ENCODE measurements at places on chromosomes 6 and 20. TPM values are rescaled to one million over a fixed set of nuclear protein-coding genes. Genes with fewer than 3 reads are reported as not detected.

AVP gene
- polyA plus RNA-seq, result 0.40 TPM

WRNIP1 gene
- 45.4 TPM for polyA plus RNA-seq

SLCO4A1 gene
- 22.4 TPM for polyA plus RNA-seq

GRCh38 chr20:51804754-51805153 lies 2.4 kb upstream of the SALL4 start:
- no peak for DNase-seq

HDDC2 gene
- polyA plus RNA-seq, result 71.6 TPM

SLPI gene
- polyA plus RNA-seq, result 87.6 TPM

GRCh38 chr6:5442319-5442718 lies 181.0 kb downstream of the FARS2 start:
- no peak for DNase-seq

CLIC5 gene
- 19.5 TPM for polyA plus RNA-seq

DNA sequence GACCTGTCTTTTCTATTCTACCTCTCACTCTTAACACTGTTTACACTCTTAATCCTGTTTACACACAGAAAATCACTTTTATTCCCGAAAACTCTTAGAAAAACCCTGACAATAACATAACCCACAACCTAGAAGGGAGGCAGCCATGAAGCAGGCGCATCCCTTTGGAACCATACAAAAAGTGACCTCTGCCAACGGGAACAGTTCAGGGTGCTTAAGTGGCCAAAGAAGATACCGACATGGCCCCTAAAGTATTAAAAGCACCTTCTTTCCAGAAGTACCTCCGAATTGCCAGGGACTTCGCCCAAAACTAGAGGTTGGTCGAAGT lies 490 bp downstream of the MMUT start:
- DNase-seq, result no peak

EEF1A2 gene
- 3.1 TPM for polyA plus RNA-seq

DNA sequence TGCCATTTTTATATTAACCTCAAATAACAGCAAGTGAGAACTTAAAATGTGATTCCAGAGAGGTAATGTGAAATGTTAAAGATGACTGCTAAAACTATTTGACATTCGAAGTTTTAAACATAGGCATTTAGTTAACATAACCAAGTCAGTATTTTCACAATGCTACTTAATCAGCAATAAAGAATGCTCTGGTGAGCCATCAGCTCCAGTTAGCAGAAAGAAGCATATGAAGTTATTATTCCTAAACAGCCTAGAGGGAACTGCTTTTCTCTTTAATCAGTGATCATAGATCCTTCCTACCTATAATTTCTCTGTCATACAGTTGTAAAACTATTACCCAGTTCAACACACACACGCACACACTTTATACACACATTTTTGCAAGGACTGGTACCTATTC lies 60.1 kb downstream of the MMS22L start:
- no peak for DNase-seq

- no peak for DNase-seq
Observed at GRCh38 chr6:112636650-112637262, 289.6 kb downstream of the RFPL4B start.

DNA sequence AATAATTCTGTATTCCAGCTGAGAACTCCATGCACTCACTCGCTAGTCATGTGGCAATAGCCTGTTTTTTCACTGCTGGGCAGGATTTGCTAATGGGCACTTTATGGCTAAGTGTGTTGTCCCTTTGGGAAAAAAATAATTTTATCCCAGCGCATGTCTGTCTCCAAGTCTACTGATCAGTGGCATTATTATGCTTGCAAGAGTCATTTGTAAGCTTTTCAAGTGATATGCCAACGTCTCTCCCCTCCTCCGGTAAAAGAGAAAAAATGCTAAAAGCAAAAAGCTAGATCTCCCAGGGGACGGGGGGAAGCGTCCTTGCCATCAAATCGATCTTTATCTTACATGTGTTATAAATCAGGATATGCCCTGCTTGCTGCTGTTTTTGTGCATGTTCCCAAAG lies 407.7 kb downstream of the CDH26 start:
- no peak for DNase-seq

Measured in small intestine (tissue), 16 donors.